NCI-H345 (cell line): ENCODE measurements at places on chromosomes 16 and 17.

DNA sequence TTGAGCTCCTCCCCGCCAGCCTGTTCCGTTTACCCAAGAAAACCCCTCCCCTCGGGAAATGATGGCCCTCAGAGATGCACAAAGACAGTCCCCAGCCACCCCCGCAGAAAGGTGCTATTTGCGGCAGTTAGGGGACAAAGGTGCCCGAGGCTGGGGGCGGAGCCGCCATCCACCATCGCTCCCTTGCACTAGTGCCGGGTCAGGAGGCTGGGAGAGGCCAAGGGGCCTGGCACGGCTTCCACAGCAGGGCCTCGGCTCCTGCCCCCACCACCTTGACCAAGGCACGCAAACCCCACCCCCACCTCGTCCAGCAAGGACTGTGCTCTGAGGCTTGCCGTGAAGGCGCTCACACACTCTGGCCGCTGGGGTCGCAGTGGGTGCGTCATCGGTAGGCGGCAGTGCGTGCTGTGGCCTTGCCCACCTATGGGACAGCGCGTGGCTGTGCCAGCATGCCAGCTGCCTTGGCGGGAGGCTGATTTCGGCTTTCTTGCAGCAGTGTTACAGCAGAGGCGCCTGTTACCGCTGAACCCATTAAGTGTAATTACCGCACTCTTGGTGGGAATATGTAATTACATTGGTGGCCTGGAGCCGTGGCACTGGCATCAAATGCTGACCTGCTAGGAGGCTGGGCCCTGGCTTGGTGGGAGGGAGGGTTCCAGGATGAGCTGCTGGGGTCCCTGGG lies 31.8 kb downstream of the TPSG1 start:
- DNase-seq, result no peak

DNA sequence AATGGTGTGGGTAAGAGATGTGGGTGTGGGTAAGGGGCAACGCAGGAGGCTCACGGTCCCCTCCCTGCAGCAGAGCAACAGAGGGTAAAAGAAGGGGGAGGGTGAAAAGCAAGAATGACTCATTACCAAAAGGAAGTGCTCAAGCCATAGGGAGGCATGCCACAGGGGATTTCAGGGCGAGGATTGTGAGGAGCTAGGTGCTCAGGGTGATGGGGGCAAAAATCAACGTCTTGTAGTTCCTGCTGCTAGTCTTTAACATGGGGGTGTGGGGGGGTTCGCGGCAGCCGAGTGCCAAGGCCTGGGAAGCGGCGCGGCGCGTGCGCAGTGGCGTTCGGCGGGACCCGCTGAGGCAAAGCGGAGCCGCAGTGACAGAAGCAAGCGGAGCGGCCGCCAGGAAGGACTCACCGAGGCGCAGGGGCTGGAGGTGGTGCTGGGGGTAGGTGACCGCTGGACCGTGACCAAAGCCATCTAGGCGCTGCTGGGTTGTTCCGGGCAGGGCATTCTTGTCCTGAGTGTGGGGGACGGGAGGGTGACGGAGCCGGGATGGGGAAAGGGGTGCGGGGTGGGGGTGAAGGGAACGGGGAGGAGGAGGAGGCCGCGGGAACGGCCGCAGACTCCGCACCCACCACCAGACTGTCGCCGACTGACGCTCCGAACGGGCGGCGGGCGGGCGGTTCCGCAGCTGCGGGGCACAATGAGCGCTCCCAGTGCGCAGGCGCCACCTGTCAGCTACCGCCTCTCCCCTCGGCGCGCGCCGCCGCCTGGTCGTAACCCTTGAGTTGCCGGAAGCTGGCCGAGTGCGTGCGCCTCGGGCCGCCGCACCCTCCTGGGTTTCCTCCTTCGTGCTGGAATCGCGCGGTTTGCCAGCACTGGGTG lies at the start of gene SSH2:
TSS of gene SSH2 (minus strand) at position 696 of the 876 bp plus-strand sequence. CDS start at position 468, 228 bp downstream.
- peak; percentile 94 for DNase-seq

GRCh38 chr16:2473446-2473926 lies 1.4 kb upstream of the TBC1D24 start:
- peak; percentile 59 for DNase-seq

GRCh38 chr17:27905447-27906225 lies 12.5 kb upstream of the LYRM9 start:
- DNase-seq, result no peak

GRCh38 chr16:61934601-61935000 lies 101.6 kb downstream of the CDH8 start:
- DNase-seq, result no peak

DNA sequence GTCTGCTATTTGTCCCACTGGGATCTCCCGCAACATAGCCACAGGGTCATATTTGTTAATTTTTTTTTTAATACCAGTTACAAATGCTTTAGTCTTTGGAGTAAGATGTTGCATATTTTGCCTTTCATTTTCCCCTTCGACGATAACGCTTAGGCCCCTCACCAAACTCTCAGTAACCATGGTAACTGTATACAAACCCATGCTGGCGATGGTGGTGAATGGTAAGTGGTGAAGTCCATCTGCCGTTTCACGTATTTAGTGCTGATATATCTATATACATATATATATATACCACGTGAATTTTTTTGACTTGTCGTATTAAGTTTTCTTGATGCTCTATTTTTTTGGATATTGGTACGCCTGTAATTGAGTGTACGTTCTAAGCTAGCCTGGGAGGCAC lies 263.7 kb downstream of the RBFOX1 start:
- DNase-seq, result no peak

DNA sequence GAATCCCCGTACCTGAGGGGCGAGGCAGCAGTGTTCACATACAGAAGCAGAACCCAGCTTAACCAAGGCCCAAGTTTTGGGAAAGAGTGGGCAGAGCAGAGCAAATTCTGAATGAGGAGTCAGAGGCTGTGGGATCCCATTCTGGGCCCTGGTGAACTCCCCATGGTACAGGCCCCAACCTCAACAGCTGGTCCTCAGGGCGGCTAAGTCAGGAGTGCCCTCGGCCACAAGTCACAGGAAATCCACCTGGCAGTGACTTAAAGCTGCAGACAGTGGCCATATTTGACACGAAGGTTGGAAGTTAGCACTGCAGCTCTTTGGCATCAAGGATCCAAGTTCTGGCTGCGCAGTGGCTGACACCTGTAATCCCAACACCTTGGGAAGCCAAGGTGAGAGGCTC lies 237.1 kb downstream of the PARN start:
- DNase-seq, result no peak

DNA sequence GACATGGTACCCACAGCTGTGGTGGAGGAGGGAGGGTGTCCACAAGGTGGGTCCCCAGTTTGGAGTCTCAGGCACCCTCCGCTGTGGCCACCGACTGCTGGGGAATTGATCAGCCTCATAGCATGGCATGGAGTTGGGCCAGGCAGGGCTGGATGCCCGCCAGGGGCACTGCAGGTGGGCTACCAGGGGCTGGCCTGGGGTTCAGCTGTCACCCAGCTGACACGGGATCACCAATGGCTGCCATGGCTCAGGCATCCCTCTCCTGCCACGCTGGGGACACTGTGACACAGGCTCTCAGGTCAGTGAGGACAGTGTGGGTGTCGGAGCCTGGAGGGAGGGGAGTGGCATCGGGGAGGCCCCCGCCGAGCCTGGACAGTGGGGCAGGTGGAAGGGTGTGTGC lies 19.8 kb upstream of the SSTR5 start:
- peak; percentile 15 for DNase-seq

DNA sequence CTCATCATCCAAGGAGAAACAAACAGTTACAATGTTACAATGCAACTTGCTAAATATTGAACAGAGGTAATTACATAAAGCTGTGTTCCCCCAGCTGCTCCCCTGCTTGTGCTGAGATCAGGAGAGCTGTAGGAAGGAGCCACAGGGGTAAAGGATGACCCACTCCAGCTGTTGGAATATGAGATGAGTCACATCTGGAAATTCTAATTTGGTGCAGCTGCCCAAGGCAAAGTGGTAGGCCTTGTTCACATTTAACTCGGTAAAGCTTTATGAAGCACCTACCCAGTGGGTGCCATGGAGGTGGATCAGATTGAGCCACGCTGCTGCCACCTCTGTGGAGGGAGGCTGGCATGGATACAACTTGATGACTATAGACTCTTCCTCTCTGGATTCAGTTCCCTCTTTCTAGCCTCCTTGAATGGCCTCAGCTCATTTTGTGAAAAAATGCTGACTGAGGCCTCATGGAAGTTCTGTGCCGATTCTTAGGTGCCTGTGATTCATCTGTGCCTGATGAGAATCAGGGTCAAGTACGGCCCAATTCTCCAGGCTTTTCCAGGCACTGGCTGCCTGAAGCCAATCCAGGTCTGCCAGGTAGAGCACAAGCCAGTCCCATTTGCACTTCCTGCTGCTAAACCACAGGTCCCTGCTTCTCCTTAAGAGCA lies 7.4 kb downstream of the ZNF689 start:
- DNase-seq, result no peak

DNA sequence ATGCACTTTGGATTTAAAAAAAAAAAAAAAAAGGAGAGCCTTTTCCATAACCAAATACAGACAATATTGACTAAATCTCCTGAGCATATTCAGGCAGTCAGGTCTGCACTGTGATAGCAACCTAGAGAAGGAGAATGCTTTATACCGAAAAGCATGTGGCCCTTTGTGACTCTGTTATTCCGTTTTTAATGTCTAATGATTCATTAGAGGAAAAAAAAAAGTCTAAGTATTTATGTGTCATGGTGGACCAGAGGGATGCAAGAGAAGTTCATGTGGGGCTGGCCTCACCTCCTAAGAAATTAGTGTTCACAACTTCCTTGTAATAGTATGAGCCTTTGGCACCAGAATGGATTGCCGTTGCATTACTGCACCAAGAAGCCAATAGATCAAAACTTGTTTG lies 11.3 kb upstream of the VWA3A start:
- no peak for DNase-seq

GRCh38 chr17:29292071-29292991 lies 1.6 kb downstream of the NUFIP2 start:
- DNase-seq, result peak; percentile 66

DNA sequence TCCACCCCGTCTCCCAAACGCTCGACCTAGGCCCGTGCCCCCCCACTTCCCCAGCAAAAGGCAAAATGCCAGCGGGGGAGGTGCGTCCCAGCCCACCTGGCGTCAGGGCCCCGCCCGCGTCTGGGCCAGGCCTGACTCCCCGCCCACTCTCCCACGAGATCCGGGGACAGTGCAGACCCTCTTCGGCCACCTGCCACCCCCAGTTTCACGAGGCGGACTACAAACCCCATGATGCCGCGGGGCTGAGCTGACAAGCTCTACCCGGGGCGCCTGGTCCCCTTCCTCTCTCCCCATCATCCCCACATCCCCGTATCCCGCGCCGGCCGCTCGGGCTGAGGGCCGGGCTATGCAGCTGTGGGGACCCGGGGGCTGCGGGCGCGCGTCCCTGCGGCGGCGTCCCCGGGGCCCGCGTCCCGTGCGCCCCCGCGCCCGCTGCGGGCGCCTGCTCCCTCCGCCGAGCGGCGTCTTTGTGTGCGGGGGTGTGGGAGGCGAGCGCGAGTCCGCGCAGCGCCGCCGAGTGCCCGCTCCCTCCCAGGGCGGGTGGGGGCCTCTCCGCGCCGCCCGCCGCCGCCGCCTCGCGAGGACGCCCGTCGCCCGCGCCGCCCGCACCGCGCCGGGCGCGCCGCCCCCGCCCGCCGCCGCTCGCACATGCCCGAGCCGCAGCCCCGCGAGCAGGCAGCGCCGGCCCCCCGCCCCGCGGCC lies at the start of gene ANKRD13B:
TSS of gene ANKRD13B (plus strand) at position 283 of the 702 bp plus-strand sequence. CDS start 490 bp downstream, outside the sequence.
- peak; percentile 89 for DNase-seq

DNA sequence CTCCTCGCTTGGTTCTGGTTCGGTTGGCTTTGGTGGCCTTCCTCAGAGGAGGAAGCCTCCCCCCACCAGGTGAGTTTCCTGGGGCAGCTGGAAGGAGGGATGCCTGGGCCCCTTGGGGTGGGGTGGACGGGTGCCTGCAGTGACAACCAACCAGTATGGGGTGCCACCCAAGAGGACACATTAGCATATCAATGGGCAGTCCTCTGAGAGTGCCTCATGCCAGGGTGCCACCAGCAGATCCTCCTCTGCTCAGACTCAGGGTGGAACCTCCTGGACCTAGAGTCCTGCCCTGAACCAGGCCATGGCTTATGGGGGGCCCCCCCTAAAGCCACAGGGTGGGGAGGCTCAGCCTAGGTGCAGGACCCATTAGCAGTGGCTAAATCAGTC lies 2.7 kb downstream of the PPP1R1B start:
- no peak for DNase-seq

- no peak for DNase-seq
Observed at GRCh38 chr17:73679476-73679875, 35.2 kb upstream of the SDK2 start.

GRCh38 chr17:46154151-46154816 lies 38.9 kb downstream of the KANSL1 start:
- DNase-seq, result no peak

DNA sequence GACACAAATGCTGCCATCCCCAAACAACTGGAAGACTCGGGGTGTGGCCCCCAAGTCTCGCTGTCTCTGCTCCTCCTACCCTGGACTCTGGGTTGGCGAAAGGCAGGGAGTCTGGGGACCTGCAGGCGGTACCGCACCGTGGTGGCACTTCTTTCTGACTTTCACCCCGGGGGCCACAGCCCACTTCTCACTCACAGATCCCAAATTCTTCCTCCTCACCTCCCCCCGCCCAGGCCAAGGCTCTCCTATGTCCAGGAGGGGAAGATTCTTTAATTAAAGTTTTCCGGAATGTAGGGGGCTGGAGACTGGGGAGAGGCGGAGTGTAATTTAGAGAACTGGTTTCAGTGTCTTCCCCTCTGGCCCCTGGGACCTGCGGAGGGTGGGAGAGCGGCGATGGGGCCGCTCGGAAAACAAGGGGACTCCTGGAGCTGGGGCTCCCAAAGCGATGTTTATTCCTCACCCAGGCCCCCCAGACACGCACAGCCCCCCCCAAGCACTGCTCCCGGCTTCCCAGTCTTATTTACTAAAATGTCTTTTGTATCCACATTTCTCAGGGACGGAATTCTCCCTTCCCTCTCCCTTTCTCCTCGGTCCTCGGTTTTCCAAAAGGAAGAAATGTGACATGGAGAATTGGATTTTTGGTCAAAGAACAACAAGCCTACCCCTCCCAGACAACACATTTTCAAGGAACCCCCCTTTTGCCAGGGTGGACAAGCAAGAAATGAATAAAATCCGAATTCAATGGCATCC lies 1.2 kb downstream of the WNT3 start:
- DNase-seq, result no peak

- no peak for DNase-seq
Observed at GRCh38 chr16:78608305-78608776, 508.9 kb downstream of the WWOX start.

- DNase-seq, result no peak
Observed at GRCh38 chr17:61485067-61485775, 33.0 kb downstream of the TBX4 start.
